ENCODE measurements at places on chromosomes 7 and 10. TPM values are rescaled to one million over a fixed set of nuclear protein-coding genes. Genes with fewer than 3 reads are reported as not detected.

The SEC61A2 gene
- total RNA-seq: 12.8 TPM

The DNAJC12 gene
- 1.1 TPM for total RNA-seq

The BTBD16 gene
- total RNA-seq: not detected

The TMEM176B gene
- total RNA-seq: 0.97 TPM

The SPDYE6 gene
- not detected for total RNA-seq

The GRM8 gene
- not detected for total RNA-seq

The DENND2A gene
- total RNA-seq: 61.8 TPM

The ANKRD61 gene
- 0.16 TPM for total RNA-seq

The ARMC3 gene
- not detected for total RNA-seq

The HK1 gene
- total RNA-seq: 141 TPM

The UPK3B gene
- 0.81 TPM for total RNA-seq

The GPR15LG gene
- not detected for total RNA-seq

The SEMA3C gene
- total RNA-seq: 272 TPM

The CTTNBP2 gene
- total RNA-seq: 0.32 TPM

The CUBN gene
- 11.5 TPM for total RNA-seq

The CPA4 gene
- total RNA-seq: 6.8 TPM

Measured in hair follicle dermal papilla cell (primary cell).